ENCODE measurements at places on chromosomes 7 and 10.

GRCh38 chr10:1149793-1150637 lies 93.8 kb downstream of the WDR37 start:
- no peak for DNase-seq

- no peak for DNase-seq
Measured at GRCh38 chr7:1466524-1467271, 7.4 kb upstream of the MICALL2 start.

DNA sequence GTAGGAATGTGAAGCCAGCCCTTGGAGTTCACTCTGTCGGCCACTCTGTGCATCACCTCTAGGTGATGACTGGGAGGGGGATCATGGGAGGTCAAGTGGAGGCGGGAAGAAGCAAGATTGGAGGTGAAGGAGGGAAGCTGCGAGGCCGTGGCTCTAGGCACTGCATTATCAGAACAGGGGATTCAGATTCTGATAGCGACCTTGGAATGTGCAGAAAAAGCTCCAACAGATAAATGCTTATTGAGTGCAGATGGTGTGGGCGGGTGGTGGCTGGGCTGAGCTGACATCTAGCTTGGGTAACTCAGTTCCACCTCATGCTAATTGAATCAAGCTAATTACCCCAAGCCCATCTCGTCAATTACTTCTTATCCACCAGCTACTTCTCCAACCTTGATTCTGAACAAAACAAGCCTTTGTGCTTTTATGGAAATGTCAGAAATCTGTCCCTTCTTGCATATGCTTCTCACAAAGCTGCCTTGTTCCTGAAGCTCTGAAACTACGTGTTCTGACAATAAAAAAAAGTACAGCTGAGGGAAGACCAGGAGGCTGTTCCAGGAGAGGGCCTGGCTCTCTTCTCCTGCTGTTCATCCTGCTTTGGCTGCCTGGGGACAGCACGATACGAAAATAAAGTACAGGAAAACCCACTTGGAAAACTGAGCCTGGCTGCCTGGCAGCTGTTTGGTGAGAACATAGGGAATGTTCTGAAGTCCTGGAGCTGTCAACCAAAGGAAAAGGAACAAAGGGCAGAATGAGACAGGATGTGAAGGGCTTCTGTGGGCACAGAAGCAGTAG lies 27.5 kb downstream of the STRA8 start:
- no peak for DNase-seq

GRCh38 chr7:140810830-140811556 lies 113.7 kb downstream of the BRAF start:
- peak; percentile 72 for DNase-seq

- no peak for DNase-seq
Measured at GRCh38 chr7:151777908-151778670, 98.8 kb downstream of the PRKAG2 start.

- DNase-seq = peak; percentile 71
Measured at GRCh38 chr10:95430231-95430951, 130.8 kb downstream of the SORBS1 start.

- no peak for DNase-seq
Measured at GRCh38 chr10:93369588-93370164, 112.5 kb downstream of the MYOF start.

GRCh38 chr7:33707427-33707826 lies 197.9 kb upstream of the BMPER start:
- no peak for DNase-seq

DNA sequence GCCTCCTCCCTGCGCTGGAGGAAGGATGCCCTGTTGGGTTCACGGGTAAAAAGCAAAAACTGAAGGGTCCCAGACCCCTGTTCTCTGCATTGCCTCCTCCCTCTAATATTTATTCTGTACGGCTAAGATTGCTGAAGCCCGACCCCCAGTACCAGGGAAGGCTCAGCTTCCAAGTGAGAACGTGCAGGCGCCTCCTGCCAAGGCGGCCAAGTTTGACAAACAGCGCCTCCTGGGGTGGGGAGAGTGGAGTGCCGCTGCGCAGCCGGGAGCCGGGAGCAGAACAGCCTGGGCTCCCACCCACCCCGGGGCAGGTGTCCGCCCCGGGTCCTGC lies 4.7 kb upstream of the EBF3 start:
- peak; percentile 36 for DNase-seq

- no peak for DNase-seq
Measured at GRCh38 chr7:141301544-141301943, 227.7 kb downstream of the TMEM178B start.

DNA sequence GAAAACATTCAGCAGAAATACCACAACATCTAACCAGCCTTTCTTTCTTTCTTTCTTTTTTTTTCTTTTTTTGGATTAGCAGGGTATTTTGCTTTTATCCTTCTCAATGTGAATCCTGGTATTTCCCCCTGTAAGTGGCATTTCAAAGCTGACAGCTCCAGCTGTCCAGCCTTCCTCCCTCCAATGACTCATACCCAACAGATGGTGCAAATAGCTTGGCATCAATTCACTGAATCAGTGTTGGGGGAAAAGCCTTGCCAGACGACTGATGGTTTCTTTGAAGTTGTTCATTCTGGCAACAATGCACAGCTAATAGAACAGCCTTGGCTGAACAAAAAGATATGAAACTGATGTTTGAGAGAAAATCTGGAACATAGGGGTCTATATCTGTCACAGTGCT lies 316.8 kb upstream of the STEAP1 start:
- DNase-seq = peak; percentile 11

DNA sequence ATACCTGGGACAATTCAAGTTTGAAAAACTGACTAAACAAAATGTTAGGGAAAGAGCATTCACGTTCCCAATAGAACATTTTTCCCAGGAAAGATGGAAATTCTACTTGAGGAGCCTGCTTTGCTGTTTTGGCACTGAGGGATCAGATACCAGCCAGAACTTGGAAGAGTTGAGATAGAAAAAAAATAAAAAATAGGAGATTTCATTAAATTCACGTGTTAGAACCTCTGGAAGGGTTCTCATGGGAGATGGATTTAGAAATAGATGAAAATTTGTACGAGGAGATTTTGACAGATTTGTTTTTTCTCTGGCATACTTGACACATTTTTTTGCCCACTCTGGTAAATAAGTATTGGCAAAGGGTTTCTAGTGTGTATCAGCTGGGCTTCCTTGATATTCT lies 63.7 kb downstream of the CELF2 start:
- DNase-seq = no peak

- DNase-seq = no peak
Measured at GRCh38 chr7:108604307-108605077, 34.8 kb downstream of the DNAJB9 start.

DNA sequence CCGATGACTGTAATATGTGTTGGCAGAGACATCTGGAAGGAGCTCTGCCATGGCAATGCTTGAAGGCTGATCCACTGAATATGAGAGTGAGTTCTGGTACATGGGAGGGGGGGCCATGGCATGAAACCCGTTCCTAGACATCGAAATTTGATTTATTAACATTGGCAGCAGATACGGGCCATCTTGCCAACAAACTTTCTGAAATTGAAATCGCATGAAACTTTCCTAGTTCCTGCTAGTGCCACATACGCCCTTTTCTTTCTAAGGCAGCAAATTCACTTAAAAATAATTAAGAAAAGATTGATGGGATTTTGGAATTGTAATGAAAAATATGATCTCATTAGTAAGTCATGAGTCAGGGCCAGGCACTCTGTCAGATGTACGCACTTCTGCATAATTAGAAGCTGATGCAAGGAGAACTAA lies 91.8 kb upstream of the KMT2C start:
- no peak for DNase-seq

DNA sequence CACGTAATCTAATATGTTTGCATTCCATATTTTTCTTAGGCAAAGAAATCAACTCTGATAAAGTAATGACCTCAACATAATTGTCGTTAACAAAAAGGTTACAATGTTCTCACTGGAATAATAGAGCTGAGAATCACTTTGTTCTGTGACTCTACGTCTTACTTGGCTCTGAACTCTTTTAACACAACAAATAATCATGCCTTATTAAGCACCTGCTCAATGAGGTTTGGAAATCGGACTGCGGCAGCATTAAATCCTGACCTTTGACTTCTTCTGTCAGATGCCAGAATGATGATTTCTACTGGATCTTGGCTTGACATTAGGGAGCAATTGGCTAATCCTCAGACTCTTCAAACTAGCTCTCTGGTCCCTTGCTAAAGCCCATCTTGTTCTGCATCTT lies 233.6 kb downstream of the SEMA3D start:
- no peak for DNase-seq

DNA sequence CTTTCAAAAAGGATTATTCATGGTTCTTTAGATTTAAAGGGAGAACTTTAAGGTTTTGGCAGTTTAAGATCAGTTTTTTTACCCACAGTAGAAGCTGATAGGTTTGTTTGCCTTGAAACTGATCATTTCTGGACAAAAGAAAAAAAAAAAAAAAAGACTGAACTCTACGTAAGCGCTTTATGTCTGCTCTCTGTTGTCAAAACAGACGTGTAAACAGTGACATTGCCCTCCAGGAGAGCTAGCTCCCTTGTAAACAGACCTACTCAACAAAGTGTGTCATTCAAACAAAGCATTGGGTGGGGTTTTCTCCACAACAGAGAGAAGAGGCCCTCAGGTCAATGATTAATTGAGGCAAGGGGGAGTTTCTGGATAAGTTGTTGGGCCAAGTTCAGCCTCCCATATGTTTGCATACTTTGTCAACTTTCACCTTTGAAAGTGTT lies 568.1 kb upstream of the LRRN3 start:
- peak; percentile 90 for DNase-seq

DNA sequence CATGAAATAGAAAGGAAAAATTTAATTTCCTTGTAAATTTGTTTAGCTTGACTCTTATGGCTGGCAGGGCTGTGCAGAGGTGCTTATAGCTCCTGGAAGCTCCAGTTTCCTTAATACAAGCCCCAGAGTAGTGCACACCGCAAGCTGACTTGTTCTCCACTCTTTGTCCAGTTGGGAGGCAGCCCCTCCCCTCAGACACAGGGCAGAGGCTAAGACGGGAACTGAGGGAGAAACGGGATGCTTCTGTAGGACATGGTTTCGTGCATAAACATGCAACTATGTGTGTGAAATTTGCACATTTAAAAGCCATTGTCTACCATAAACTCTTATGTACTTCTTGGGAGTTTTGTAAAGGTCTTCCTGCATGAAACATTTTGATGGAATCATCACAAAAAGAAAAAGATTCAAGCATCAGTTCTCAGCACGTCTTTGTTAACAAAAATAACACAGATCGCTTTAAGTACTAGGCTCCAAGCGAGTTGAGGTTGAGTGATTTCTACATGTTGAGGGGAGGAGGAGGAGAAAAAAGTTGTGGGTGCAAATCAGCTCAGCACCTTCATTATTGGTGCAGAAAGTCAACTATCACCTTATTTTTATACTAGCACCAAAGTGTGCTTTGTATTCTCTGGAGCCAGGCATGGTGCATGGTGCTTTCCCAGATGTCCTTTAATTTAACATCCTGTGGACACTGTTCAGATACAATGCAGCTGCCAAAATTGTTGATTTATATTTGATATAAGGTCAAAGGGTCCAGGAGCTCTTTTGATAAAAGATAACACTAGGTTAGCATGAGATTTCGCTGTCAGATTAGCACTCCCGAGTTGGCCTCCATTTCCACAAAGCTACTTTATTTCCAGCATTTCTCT lies 124.5 kb downstream of the CHN2 start:
- DNase-seq = no peak

DNA sequence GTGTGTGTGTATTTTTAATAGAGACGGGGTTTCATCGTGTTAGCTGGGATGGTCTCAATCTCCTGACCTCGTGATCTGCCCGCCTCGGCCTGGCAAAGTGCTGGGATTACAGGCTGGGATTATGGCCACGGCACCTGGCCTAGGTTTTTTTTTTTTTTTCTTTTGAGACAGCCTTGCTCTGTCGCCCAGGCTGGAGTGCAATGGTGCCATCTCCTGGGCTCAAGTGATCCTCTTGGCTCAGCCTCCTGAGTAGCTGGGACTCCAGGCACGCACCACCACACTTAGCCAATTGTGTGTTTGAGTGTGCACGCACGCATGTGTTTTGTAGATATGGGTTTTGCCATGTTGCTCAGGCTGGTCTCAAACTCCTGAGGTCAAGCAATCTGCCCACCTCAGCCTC lies 629.8 kb downstream of the ETV1 start:
- no peak for DNase-seq

GRCh38 chr7:28481091-28481926 lies 69.0 kb downstream of the CREB5 start:
- no peak for DNase-seq

DNA sequence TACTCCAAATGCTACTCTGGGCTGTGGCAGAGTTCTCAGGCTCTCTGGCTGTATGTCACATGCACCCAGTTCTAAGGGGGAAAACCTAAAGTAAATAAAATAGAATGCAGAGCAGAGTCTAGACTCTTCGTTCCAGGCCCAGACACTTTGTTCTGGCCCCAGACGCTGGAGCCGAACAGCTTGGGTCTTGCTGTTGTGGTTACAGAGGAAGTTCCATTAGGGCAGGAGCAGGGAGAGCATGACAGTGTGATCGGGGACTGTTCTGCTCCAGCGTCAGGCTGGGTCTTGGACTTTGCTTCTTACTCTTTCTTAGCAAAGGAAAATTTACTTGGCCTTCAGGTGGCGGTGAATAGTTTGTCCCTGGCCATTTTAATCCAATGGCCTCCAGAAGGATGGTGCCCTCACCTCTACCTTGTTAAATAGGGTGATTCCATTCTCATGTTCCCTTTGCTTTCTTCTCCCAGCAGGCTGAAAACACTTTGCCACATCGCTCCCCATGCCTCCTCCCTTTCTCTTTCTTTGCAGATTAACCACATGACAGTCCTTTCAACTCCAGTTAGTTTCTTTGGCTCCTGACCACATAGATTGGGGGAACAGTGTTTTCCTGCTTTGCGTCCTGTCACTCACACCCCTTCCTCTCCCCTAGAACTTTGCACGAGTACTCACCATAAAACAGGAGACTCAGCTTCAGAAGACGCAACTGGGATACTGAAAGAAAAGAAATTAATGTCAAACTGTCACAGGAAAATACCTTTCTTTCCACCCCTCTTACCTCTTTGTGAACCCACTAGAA lies 730.8 kb downstream of the SUGCT start:
- DNase-seq = no peak

DNA sequence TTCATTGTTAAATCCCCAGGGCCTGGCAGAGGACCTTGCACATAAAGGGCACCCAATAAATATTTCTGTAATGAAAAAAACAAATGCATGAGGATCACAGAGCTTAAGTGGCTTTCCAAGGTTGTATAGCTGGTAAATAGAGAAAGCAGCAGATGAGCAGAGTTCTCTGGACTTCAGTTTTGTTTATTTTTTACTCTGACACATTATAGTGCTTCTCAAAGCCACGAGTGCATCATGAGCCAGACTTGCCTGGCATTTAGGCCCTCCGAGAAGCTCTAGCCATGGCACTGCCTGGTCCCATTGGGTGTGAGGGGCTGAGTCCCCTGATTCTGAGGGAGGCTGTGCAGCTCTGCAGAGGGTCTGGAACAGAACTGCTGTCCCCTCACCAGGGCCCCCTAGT lies 87.2 kb upstream of the ZNF32 start:
- no peak for DNase-seq

DNA sequence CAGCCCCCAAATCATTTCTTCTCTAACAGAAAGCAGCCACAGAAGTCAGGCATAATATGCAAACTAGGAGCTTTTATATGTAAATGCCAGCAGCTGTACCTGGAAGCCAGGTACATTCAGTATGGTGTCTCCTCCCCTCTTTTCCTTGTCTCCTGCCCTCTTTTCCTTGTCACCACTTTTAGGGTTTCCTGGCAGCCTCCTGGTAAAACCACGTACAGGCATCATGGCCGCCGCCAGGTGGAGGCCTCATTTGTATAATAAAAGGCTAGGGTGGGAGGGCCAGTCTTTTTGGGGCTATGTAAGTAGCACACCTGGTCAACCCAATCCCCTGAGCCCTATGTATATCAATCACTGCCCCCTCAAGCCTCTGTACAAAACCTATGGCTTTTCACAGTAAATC lies 28.7 kb downstream of the PDZD8 start:
- DNase-seq = no peak

- no peak for DNase-seq
Measured at GRCh38 chr10:80271416-80271815, 18.0 kb downstream of the MAT1A start.
